ENCODE measurements at places on chromosomes 16 and 17. TPM values are rescaled to one million over a fixed set of nuclear protein-coding genes. Genes with fewer than 3 reads are reported as not detected.
A peak's percentile ranks its signal among the peaks of the same experiment; 100 is the strongest.

IL17C gene
- total RNA-seq: not detected

B4GALNT2 gene
- total RNA-seq: not detected

DNA sequence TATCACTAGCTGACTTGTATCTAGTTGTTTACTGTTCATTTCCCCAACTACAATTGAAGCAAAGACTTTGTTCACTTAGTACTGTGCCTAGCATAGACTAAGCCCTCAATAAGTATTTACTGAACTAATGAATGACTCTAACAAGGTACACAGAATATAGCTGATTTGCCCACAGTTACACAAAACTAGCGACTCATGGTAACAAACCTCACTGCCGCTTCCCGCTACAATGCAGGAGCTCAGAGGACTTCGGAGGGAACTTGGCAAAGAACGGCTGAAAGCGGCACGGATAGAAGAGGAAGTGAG, 524 bp downstream of the EFTUD2 start:
- peaks cover 13% of the 10 kb centered on the region for H3K36me3 ChIP-seq
- no peaks in the 10 kb centered on the region for H3K27me3 ChIP-seq
- peaks cover 37% of the 10 kb centered on the region for H3K4me1 ChIP-seq

DNA sequence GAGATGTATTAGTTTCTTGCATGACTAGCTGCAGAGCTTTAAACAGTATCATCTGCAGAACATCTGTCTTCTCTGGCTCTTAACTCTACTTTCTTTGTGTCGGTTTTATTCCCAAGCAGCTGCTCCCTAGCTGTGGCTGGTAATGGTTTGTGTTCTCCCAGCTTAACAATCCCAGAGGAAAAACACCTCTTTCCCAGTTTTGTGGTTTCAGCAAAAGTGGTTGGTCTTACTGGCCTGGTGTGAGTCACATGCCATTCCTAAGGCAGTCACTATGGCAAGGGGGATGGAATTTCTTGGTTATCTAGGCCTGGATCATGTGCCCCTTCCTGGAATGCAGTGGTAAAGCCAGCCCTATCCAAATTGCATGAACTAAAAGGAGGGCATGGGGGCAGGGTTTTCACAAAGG, 27.5 kb downstream of the OMG start:
- H3K36me3 ChIP-seq: peaks cover 43% of the 10 kb centered on the region
- no peaks in the 10 kb centered on the region for H3K27me3 ChIP-seq
- DNase-seq: no peak
- peak overlapping the region; percentile 50 for H3K27ac ChIP-seq

DNA sequence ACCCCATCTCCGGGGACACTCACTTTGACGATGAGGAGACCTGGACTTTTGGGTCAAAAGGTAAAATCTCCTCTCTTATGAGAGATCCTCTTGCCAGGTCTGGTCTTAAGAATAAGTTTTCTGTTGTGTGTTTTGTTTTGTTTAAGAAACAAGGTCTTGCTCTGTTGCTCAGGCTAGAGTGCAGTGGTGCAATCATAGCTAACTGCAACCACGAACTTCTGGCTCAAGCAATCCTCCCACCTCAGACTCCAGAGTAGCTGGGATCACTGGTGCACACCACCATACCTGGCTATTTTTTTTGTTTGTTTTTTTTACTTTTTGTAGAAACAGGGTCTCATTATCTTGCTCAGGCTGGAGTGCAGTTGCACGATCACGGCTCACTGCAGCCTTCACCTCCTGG, 4.1 kb downstream of the MMP25 start:
- no peaks in the 10 kb centered on the region for H3K36me3 ChIP-seq
- no peak overlapping the region for H3K27ac ChIP-seq
- H3K4me1 ChIP-seq: peaks cover 16% of the 10 kb centered on the region
- H3K27me3 ChIP-seq: peaks cover 53% of the 10 kb centered on the region
- no peak for DNase-seq
- no peak overlapping the region for H3K4me3 ChIP-seq

DNA sequence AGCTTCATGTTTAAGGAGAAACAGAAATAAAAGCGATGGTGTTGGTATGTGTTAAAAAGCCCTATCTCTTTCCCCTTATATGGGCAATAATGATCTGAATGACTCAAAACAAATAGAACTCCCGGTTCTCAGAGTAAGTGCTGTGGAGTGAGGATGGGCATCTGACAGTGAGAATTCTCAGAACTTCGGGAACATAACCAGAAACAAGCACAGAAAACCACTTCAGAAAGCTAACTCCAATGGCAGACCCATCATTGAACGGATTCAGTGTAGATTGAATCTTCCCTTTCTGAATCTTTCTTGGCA, 67.2 kb downstream of the CDH8 start:
- H3K36me3 ChIP-seq: no peaks in the 10 kb centered on the region
- H3K4me1 ChIP-seq: no peaks in the 10 kb centered on the region
- no peak for DNase-seq
- H3K27ac ChIP-seq: no peak overlapping the region
- H3K4me3 ChIP-seq: no peak overlapping the region
- peaks cover 7% of the 10 kb centered on the region for H3K27me3 ChIP-seq

- no peak for DNase-seq
- peaks cover 89% of the 10 kb centered on the region for H3K36me3 ChIP-seq
- no peak overlapping the region for H3K27ac ChIP-seq
- peaks cover 8% of the 10 kb centered on the region for H3K4me1 ChIP-seq
These were observed 9.5 kb downstream of the PYCARD start for GRCh38 chr16:31192856-31193642.
